ENCODE measurements at places on chromosomes 2 and 18. TPM values are rescaled to one million over a fixed set of nuclear protein-coding genes. Genes with fewer than 3 reads are reported as not detected.

The CYP26B1 gene
- total RNA-seq, result not detected

The OTOS gene
- total RNA-seq, result not detected

The TXNL4A gene
- total RNA-seq, result 198 TPM

The MROH2A gene
- total RNA-seq, result not detected

The FOXI3 gene
- not detected for total RNA-seq

The SCG2 gene
- total RNA-seq, result not detected

The NXPH2 gene
- not detected for total RNA-seq

The GPR39 gene
- total RNA-seq, result not detected

The FAM161A gene
- total RNA-seq, result 4.5 TPM

The GPN1 gene
- total RNA-seq, result 51.0 TPM

The CHPF gene
- 38.3 TPM for total RNA-seq

The PCARE gene
- not detected for total RNA-seq

The NDUFAF7 gene
- total RNA-seq, result 28.9 TPM

The ANKRD44 gene
- total RNA-seq, result 130 TPM

The LRRC30 gene
- total RNA-seq, result not detected

The TUBB8B gene
- total RNA-seq, result not detected

The CRYGD gene
- not detected for total RNA-seq

The TP53I3 gene
- total RNA-seq, result 1.2 TPM

The DES gene
- not detected for total RNA-seq

The KCNS3 gene
- total RNA-seq, result not detected

The FER1L5 gene
- not detected for total RNA-seq

The FBXO41 gene
- total RNA-seq, result 33.8 TPM

The ANKRD36B gene
- total RNA-seq, result 40.1 TPM

The PDE1A gene
- total RNA-seq, result not detected

All from activated CD4-positive, alpha-beta T cell treated with anti-CD3 and anti-CD28 coated beads, Interleukin-2, amount 10 ng/mL, durations not matched to agents 24 days and 14 days (primary cell).